ENCODE measurements at places on chromosomes 1 and 21. TPM values are rescaled to one million over a fixed set of nuclear protein-coding genes. Genes with fewer than 3 reads are reported as not detected.

Gene CFAP74
- total RNA-seq = not detected

GRCh38 chr1:84303314-84303830, 1.9 kb downstream of the SAMD13 start:
- peaks cover 31% of the 10 kb centered on the region for H3K4me1 ChIP-seq
- H3K27ac ChIP-seq = peak overlapping the region; percentile 88
- H3K36me3 ChIP-seq = no peaks in the 10 kb centered on the region
- peak overlapping the region; percentile 60 for H3K4me3 ChIP-seq
- H3K27me3 ChIP-seq = no peaks in the 10 kb centered on the region
- DNase-seq = no peak

DNA sequence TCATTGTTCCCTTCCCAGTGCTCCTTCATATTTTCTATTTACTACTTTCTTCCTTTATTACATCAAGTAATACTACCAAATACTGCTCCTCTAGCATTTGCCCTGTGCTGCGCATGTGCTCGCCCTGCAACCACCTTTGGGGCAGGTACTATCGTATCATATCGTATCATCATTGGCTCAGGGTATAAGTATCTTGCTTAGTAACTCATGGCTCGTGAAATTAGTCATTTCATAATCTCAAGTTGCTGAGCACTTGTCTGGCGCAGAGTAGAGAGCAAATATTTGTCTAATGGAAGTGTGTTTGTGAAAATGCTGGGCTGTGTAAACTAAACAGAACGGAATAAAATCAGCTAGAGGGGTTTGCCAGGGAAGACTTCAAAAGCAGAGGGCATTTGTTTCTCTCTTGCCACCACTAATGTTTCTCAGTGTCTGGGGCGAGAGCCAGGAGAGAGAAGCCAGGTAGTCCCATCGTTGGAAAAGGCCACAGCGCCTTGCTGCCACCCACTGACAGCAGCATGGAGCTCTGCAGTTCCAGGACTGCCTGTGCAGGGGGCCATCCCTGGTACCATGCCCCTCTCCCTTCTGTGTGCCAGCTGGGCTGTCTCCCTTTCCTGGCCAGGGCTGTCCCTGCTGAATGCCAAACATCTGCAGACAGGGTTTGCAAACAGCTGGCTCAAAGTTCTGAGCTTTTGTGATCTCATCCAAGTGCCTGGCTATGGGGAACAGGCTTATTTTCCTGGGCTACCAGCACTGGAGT, 20.0 kb upstream of the CPT2 start:
- no peaks in the 10 kb centered on the region for H3K4me1 ChIP-seq
- H3K27me3 ChIP-seq = no peaks in the 10 kb centered on the region
- DNase-seq = no peak
- no peak overlapping the region for H3K4me3 ChIP-seq
- H3K36me3 ChIP-seq = no peaks in the 10 kb centered on the region

GRCh38 chr1:23194119-23194984, 22.9 kb downstream of the HTR1D start:
- no peaks in the 10 kb centered on the region for H3K36me3 ChIP-seq
- no peak overlapping the region for H3K4me3 ChIP-seq
- no peak overlapping the region for H3K27ac ChIP-seq
- H3K4me1 ChIP-seq = no peaks in the 10 kb centered on the region
- H3K27me3 ChIP-seq = no peaks in the 10 kb centered on the region

- H3K4me1 ChIP-seq = no peaks in the 10 kb centered on the region
- H3K27me3 ChIP-seq = no peaks in the 10 kb centered on the region
- DNase-seq = no peak
- H3K4me3 ChIP-seq = no peak overlapping the region
- H3K36me3 ChIP-seq = no peaks in the 10 kb centered on the region
These were observed 368.8 kb upstream of the ADGRL4 start for GRCh38 chr1:79375352-79375751.

DNA sequence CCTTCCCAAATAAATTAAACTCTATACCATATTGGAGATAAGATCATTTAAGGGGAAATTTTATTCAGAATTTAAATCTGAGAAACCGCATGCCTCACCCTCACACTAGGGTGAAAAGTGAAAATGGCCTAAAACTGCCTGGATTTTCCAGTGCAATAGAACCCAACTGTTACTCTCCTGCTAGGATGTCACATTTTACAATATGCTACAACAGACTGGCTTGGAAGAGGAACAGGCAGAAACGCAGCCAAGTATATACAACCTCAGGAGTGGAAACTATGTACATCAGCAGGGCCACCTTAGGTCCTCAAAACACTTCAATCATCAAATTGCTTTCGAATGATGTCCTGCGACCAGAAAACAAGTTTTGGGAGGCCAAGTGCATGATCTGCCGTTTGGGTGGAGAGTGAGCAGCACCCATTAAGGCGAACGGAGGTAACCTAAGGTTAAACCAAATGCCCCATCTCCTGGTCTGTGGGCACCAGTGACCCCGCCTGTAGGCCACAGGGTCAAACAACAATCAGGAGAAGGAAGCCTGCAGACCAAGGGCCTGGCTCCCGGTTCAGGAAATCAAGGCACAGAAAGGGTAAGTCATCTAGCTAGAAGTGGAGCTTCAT, 4.9 kb downstream of the RCAN1 start:
- DNase-seq = no peak
- no peaks in the 10 kb centered on the region for H3K36me3 ChIP-seq
- H3K27ac ChIP-seq = no peak overlapping the region
- H3K4me3 ChIP-seq = no peak overlapping the region

GRCh38 chr1:9922342-9922741, 12.3 kb upstream of the CTNNBIP1 start:
- H3K4me3 ChIP-seq = no peak overlapping the region

- H3K4me1 ChIP-seq = no peaks in the 10 kb centered on the region
- H3K27me3 ChIP-seq = no peaks in the 10 kb centered on the region
- H3K4me3 ChIP-seq = no peak overlapping the region
- no peaks in the 10 kb centered on the region for H3K36me3 ChIP-seq
- no peak overlapping the region for H3K27ac ChIP-seq
These were observed 63.9 kb upstream of the CYP2J2 start for GRCh38 chr1:59990470-59990869.

Data from gastrocnemius medialis (tissue), 4 donors.